Melanocyte of skin (primary cell): ENCODE measurements at places on chromosomes 12 and 14. TPM values are rescaled to one million over a fixed set of nuclear protein-coding genes. Genes with fewer than 3 reads are reported as not detected.

Gene PSEN1
- total RNA-seq, result 45.3 and 45.5 TPM in 2 replicates

Gene NAP1L1
- total RNA-seq, result 66.4 and 158 TPM in 2 replicates

Gene FKBP11
- 5.5 and 17.8 TPM in 2 replicates for total RNA-seq

Gene NGB
- not detected in 2 replicates for total RNA-seq

Gene KCNA1
- total RNA-seq, result not detected in 2 replicates

Gene HELB
- 5.1 and 5.2 TPM in 2 replicates for total RNA-seq

Gene STYK1
- total RNA-seq, result not detected in 2 replicates

Gene FAM181A
- not detected in 2 replicates for total RNA-seq

Gene PAPLN
- 3.7 and 4.9 TPM in 2 replicates for total RNA-seq
